Activated T-helper 17 cell treated with anti-CD3 and anti-CD28 coated beads, Interleukin-2, amount 50 U/mL, for 72 hours (primary cell): ENCODE measurements at places on chromosomes 1 and 21. TPM values are rescaled to one million over a fixed set of nuclear protein-coding genes. Genes with fewer than 3 reads are reported as not detected.
A peak's percentile ranks its signal among the peaks of the same experiment; 100 is the strongest.

The C1orf56 gene
- total RNA-seq = 1.2 TPM

The GATAD2B gene
- total RNA-seq = 51.1 TPM

The RAD54L gene
- total RNA-seq = 50.8 TPM

The BCAN gene
- total RNA-seq = not detected

The TFF1 gene
- not detected for total RNA-seq

GRCh38 chr1:214823311-214824117, 220.5 kb downstream of the CENPF start:
- no peak for ATAC-seq

DNA sequence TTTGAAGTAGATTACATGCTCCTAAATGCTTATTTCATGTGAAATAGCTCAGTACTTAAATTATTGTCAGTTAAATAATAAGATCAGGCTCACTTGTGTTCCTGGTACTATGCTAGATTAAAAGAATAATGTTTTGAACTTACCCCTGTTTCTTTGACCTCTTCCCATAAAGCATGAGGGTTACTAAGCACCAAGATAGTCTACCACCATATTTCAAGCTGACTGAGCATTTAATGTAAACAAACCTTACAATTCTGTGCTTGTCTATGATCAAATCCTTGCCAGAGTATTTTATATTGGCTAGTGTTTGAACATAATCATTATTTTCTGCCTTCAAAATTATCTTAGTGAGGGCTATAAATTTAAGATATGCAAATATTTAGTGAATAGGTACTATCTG, 98.1 kb downstream of the LHX9 start:
- ATAC-seq = no peak

DNA sequence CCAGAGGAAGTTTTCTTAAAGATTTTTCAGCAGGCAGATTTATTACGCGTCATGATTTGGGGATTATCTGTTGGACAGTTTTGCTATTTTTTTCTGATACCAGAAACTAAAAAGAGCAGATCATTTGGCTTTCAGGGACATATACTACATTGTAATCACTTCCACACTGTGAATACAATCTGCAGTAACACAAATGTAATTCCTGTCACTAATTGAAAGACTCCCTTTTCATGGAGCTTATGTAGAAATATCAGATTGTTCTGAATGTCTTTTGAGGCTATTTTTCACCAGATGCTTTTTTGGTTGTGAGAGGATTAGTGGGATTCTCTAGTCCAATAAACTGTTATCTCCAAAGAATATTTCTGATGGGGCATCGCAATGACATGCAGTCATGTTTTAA, 464.2 kb downstream of the DISC1 start:
- no peak for ATAC-seq

DNA sequence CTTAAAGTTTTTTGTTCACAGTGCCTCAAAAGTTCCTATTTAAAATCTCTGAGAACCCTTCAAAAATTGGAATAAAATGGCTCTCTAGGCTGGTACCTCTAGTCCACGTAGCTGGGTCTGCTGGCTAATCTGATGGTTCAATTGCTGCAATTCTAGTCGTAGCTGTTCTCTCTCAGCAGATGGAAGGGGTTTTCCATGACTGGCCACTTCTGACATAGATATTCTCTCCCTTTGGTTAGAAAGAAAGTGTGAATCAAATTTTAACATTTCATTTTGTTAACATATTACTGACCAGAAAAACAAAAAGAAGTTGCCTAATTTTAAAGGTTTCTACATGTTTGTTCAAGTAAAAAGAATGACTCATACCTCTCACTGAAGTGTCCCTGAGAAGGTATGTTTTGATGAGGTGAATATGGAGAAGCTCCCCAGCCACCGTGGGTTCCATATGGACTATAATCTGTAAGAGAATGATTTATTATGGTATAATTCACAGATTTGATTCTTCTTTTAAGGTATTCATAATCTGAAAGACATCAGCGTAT, 29.3 kb upstream of the SERPINC1 start:
- peak; percentile 42 for ATAC-seq

- no peak for ATAC-seq
These were observed 1796.9 kb downstream of the NCAM2 start for GRCh38 chr21:22795091-22795490.

- no peak for ATAC-seq
These were observed 64.9 kb downstream of the MEF2D start for GRCh38 chr1:156435545-156436140.

- ATAC-seq = no peak
These were observed 411.3 kb downstream of the NPHP4 start for GRCh38 chr1:5580926-5581325.

- ATAC-seq = no peak
These were observed 51.8 kb upstream of the COL18A1 start for GRCh38 chr21:45353200-45353599.

- ATAC-seq = peak; percentile 54
These were observed 26.8 kb downstream of the PPP2R5A start for GRCh38 chr1:212311836-212312497.

DNA sequence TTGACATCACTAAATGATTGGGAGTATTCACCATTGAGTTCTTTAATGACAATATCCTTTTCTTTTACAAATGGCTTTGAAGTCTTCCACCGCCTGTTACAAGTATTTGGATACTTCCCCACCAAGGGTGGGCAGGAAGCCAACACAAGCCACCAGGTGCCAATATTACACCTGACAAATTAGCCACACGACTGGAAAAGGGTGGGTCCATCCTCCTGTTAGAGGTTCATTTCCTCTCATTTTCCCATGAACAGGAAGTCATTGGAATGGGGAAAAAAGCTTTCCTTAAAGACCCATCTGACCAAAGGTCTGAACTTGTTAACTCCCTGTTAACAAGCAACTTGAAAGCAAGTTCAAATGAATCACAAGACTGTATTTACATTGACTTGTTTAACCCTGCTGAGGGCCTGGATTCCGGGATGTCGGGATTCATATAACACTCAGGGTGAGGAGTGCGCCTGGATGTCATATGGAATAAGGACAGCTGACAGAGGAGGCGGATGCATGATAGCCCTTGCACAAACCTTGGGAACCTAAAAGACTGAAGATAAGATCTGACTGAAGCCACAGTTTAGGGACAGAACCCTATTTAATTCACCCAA, 40.5 kb upstream of the PROX1 start:
- ATAC-seq = no peak
